CMK (cell line): ENCODE measurements at places on chromosomes 2 and 18.

DNA sequence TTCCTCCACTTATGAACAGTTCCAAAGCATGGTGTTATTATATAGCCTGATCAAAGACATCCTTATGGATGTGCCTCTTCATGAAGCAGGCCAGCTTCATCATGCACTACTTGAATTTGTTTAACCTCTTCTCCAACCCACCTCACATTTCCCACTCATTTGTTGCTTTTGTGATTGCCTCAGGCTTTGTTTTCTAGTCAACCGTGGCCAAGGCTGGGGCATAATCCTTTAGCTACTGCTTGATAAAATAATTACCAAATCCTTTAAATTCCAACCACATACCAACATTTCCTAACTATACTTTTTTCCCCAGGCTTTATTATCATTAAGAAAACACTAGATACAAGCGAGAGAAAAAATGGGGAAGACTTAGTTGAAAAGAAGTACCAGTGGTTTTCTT is 39.6 kb upstream of the SCN1A start:
- no peak for DNase-seq

DNA sequence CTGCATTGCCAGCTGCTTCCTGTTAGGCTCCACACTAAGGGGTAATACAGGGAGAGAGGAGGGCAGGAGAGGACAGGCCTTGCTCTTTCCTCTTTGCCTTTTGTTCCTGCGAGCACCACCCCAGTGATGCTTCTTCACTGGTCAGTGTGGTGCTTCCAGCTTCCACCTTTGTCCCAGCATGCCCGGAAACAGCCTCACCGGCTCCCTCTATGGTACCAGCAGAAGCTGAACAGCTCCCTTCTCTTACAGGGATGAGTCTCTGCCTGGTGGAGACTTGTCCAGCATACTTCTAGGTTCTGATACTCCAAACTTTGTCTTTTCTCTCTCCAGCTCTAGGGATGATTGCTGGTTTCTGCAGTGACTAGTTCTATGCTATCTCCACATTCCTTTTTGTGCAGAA is 413.3 kb downstream of the TSN start:
- DNase-seq, result no peak

DNA sequence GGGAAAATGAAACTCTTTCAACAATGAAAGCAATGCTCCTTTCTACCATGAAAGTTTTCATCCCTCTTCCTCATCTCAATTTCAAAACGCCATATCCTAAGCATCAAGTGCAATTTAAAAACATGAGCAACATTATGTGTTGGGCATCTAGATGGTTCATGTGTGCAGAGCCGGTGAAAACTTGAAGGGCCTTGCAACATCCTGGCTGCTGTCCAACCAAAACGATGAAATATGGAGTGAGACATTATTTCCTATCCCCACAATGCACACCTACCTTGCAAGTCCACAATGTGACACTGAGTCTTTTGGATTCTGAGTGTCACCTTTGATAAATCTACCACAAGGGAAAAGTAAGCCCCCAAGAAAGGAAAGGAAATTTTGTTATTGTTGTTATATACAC is 110.0 kb downstream of the NCKAP5 start:
- DNase-seq, result no peak

GRCh38 chr18:56935434-56936040 is 211.3 kb upstream of the BOD1L2 start:
- no peak for DNase-seq
